ENCODE measurements at places on chromosomes 6 and 20.

- no peak for DNase-seq
Observed at GRCh38 chr6:169981969-169982368, 230.5 kb downstream of the ERMARD start.

DNA sequence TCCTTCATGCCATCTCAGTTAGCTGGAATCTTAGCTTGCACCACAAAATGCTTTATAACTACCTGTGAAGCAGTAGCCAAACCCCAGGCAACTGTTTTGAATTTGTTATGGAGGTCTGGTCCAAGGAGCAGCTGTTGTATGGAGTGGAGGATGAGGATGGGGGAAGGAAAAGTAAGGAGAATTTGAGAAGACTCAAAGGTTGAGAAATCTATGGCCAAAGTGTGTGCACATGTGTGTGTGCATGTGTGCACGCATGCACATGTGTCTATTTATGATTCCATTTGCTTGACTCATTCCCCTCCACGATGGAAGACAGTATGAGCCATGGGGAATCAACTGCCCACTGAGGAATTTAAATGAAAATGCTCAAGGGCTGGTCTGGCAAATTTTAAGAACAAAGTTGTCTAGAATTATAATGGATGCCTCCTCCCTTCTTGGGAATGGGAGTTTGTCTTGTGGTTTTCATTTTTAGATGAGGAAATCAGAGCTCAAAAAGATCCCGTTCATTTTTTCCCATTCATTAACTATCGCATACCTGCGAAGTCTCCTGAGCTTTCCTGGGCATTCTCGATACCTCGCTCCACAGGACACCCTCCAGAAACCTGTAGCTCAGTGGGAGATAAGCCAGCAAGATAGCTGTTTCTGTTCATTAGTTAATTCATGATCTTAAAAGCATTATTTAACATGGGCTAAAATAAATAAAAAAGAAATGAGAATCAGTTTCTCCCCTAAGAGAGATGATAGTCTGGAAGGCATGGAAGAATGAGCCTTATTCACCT is 152.3 kb upstream of the NEDD9 start:
- DNase-seq, result no peak

- DNase-seq, result no peak
Observed at GRCh38 chr6:29747688-29748250, 24.5 kb downstream of the HLA-F start.

GRCh38 chr6:1263850-1264377 is 48.0 kb upstream of the FOXQ1 start:
- no peak for DNase-seq

GRCh38 chr20:18717062-18717461 is 96.5 kb upstream of the SCP2D1 start:
- no peak for DNase-seq

GRCh38 chr20:13205425-13205824 is 15.6 kb upstream of the ISM1 start:
- no peak for DNase-seq

DNA sequence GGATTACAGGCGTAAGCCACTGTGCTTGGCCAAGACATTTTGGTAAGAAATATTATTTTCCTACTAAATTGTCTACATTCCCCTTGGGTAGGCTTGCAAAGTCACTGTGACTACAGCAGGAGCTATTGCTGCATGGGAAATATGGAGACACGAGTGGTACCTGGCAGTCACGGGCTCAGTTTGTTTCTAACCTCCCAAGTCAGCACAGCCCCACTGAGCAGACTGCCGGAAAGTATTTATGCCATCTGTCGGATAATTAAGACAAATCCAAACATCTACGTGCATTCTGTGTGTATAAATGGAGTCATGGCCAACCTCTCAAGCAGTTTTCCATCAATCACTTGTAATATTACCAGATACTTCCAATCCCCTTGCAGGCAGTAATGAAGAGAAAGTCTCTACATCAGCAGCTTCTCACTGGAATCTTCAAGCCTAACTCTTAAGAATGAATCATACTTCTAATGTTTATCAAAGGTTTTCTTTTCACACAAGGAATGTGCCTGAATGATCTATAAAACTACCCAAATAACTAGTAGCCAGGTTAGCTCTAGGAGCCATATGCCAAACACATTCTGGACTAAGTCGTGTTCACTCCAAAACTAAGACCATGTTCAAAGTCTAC is 20.1 kb downstream of the PSMB1 start:
- DNase-seq, result no peak

GRCh38 chr20:17583126-17583525 is 13.3 kb downstream of the DSTN start:
- no peak for DNase-seq

DNA sequence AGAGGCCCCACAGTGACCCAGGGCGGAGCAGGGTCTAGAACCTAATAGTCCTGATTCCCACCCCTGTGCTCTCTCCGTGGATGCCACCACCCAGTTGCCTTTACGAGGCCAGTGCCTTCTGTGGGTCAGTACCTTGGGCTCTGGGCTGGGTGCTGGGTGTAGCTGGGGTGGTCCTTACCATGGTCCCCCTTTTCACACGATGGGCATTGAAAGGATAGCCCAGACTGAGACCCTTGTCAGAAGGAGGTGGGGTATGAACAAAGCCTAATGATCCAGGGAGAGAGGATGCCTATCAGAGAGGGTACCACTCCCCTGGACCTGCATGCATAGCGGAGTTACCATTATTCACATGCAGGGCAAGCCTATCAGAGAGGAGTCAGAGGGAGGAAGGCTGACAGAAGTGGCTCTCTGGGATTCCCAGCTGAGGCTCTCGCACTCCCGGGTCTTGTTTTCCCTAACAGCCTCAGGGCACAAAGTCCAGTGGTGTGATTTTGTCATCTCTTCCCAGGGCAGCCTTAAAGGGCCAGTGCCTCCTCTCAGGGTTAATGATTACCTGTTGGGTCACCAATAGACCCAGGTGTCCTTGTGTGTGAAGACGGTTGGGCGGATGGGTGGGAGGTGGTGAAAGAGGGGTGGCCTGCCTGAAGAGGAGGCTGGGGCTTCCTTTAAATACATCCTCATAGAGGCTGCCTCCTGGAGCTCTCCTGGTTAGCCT is 36.2 kb downstream of the VEGFA start:
- DNase-seq, result no peak

DNA sequence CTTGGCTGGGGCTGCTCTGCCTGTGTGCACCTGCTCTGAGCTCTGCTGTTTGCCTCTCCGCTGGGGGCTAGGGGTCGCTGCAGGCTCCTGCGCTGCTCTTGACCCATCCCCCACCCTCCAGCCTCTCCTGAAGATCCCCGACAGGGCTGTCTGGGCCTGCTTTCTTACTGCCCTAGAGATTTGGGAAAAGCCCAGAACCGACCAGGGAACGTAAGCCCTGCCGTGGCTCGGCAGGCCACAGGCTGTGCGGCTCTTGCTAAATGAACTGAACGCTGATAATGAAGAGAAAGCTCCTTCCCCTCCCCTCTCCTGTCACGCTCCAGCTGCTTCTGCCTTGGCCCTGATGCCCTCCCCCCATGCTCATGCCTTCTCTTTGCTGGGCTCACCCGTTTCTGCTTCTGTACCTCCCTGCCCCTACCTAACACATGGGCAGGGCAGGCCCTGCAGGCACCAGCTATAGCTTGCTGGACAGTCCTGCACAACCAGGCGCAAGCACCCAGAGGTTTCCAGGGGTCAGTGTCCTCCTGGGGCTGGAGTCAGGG is 32.0 kb upstream of the PCMTD2 start:
- DNase-seq, result no peak

GRCh38 chr20:53773792-53774401 is 180.3 kb upstream of the ZNF217 start:
- DNase-seq, result peak; percentile 87

DNA sequence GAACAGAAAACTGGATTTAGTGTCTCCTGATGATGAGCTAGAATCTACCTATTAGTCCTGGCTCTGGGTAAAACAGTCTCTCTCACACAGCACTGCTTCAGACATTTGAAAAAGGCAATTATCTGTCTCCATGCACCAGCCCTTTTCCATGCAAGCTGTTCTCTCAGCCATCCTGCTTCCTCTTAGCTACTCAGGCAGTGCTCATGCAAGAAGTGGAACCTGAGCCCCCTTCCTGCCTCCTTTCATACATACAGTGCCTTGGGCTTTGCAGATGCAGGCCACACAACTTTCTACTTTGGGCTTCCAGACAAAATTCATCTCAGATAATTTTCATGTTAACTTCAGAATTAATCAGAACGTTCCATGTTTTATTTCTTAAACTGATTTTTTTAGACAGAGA is 151.3 kb downstream of the RALGAPA2 start:
- DNase-seq, result no peak

DNA sequence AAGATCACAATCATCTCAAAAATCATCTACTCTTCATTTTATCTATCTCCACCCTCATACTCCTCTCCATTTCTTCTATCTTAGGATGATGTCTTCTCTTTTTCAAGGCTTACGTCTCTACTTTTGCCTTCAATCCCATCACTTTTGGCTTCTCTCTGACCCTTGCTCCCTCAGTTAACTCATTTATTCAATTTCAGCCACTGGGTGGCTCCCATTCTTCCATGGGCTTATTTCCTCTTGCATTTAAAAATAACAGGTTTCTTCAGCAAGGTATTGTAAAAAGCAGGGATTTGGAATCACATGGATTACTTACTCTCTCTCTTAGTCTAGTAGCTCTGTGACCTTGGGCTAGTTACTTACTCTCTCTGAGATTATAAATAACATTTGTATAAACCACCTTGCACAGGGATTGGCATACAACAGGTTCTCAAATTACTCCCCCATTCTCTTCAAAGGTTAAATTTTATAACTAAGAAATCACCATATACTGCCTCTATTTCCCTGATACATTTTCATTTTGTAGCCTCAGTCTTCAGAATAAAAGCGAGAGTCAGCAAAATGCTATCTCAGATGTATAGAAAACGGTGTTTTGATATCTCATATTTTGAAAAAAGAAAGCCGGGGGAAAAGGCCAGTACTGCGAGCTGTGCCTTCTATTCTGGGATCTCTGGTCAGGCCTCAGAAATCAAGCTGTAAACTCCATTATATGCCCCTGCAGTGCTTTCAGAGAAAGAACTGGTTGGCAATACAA is 5.5 kb downstream of the ZSCAN12 start:
- DNase-seq, result peak; percentile 26

DNA sequence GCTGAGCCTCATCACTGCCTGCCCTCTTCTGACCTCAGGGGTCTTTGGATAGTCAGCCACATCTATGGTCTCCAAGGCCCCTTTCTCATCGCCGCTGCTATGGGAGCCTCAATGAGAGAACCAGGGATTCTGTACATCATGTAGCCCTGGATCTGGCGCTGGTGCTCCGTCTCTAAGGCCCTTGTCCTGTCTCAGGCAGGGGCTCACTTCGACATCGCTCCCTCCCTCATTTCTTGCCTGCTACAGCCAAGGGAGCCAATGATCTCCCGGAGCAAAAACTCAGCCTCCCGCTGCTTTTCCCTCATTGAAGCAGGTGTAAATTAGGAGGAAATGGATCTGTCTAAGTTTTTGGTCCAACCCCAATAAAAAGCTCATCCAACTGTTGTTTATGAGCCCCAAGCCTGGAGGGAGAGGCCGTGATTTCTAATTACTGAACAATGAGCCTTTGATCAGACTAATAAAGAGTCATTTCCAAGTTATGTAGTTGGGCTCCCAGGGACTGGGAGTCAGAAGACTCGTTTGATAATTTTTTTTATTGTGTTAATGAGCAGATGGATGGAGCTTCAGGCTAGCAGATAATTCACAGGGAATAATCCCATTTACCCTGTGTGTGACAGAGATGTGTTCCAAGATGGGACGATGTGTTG is 30.9 kb downstream of the LBP start:
- no peak for DNase-seq

- DNase-seq, result no peak
Observed at GRCh38 chr6:46015119-46015968, at the start of gene CLIC5. CLIC5 (minus strand) TSS chr6:46015860; CDS start chr6:46015542, 318 bp downstream.

- DNase-seq, result no peak
Observed at GRCh38 chr6:105844275-105844883, 241.8 kb upstream of the PRDM1 start.

GRCh38 chr6:42394881-42395620 is 56.7 kb downstream of the TRERF1 start:
- DNase-seq, result no peak

- no peak for DNase-seq
Observed at GRCh38 chr6:72861059-72861458, 239.2 kb downstream of the KCNQ5 start.

GRCh38 chr20:57392512-57393271 is 1.5 kb downstream of the RBM38 start:
- DNase-seq, result no peak

All from SW 1271 (cell line).